ENCODE measurements at places on chromosomes 3 and 15.

DNA sequence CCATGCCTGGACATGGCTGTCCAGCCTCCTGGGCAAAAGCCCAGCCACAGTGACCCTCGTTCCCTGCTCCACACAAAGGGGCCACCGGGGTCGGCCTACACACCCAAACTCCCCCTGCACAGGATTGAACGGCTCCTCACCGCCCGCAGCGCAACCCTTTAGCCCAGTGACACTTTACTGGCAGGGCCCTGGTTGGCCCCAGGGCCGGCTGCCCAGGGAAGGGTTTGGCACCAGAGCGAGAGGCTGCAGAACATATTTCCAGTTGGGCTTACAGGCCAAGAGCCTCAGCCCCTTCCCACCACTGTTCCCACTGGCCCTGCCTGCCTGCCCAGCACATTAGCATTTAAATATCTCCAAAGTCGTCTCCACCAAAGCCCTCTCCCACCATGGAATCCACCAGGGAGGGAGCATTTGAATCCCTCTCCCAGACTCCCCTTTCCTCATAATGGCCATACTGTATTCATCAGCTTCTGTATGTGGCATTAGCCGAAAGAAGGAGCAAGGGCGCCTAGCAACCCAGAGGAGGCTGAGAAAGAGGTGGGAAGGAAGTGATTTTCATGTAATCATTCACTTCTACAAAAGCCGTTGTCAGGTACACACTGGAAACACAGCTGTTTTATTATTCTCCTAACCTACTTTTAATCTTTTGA, 85.4 kb downstream of the SLC6A11 start:
- DNase-seq, result no peak

DNA sequence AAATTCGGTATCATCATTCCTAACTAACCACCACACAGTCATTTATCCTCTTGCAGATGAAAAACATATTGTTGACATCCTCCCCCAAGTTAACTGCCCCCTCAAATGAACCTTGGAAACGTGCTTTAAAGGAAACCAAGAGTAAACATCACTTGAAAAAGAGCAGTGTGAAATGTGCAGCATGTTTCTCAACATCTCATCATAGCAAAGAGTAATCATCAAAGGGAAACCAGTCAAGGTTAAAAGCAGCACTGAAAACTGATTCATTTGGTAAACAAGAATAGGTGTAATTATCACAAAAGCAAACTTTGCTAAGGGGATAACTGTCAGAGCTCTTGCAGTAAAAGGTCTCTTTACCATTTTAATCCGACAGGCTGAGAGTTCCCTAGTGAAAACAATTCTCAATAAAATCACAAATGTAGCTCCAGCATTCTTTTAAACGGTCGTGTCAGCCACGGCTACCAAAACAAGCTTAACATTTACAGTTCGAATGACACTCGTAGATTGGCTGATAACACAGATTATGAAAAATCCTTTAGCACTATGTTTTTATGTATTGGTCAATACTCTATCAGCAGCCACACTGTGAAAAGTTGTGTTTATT, 461.0 kb downstream of the GBE1 start:
- no peak for DNase-seq

GRCh38 chr15:63418811-63419210, 37.2 kb upstream of the CA12 start:
- no peak for DNase-seq

GRCh38 chr3:188796122-188796631, 375.6 kb upstream of the TPRG1 start:
- DNase-seq, result no peak

DNA sequence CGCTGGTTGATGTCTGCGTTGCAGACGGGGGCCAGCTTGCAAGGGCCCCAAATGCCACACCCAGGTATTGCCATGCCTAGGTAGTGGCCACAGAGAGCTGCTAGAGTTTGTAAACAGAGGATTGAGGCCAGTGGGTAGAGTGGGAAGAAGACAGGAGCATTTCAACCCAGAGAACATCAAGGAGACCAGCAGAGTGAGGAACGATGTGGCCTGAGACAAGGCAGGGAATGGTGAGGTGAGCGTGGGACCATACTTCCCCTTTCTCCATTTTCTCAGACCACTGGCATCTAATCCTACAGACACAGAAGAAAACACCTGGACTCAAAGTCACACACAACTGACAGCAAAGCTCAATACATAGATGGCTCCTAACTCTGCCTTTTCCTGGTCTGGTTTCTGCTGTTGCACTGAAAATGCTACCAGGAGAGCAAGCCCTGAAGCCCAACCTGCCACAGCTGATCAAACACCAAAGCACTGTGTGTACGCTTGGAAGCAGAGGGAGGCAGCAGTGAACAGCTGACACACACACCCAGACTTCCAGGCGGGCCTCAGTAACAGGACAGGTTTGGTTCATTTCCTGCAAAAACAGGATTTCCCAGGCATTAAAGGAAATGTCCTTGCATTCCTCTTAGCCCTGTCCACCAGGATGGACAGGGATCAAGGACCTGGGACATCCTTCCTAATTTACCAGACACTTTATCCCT, 1.6 kb downstream of the FAM174B start:
- DNase-seq, result no peak

DNA sequence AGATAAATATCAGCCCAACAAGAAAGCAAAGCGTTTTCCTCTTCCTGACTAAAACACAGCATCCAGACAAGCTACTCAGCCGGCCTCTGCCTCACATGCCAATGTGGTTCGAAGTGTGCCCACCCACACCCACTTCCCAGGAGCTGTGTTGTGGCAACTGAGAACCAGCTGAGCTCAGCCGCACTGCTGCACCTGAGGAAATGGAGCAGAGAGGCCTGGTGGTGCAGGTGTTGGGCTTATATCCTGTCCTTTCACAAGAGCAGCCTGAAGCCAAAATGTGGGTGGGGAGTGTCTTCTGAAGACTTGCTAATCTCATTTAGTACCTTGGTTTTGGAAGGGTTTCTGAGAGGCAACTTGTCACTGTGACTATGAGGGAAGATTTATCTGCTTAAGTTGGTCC, 23.0 kb upstream of the RETNLB start:
- DNase-seq, result peak; percentile 18

- no peak for DNase-seq
These were observed 83.1 kb upstream of the RPL32 start for GRCh38 chr3:12924437-12924836.

DNA sequence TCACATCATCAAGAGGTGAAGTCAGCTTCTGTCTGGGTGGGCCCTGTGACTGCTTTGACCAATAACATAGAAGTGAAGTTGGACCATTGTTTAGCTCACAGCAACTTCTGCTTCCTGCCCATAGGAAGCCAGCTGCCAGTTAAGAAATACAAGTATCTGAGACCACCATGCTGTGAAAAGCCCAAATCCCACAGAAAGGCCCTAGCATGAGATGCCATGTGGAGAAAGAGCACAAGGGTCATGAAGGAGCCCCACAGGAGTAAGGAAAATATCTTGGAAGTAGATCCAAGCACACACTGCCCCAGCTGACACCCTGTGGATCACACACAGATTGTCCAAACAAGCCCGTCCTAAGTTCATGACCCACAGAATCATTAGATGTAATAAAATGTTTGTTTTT, 28.5 kb downstream of the RTP4 start:
- no peak for DNase-seq

DNA sequence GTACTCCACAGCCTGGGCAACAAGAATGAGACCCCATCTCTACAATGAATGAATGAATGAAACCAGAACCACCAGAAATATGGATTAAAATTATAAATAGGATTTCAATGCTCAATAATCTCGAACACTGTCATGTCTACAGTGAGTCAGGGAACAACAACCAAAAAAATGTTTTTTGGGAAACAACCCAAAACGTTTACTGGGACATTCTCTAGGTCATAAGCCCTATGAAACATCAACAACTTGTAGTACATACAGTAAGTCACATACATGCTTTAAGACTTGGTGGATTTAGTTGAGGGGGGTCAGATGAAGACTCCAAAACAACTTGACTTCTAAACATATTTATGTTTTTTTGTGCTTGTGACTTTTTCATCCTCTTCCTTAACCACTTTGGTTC, 511.2 kb downstream of the FOXP1 start:
- DNase-seq, result no peak

GRCh38 chr3:192826214-192827006, 91.2 kb downstream of the MB21D2 start:
- DNase-seq, result no peak

DNA sequence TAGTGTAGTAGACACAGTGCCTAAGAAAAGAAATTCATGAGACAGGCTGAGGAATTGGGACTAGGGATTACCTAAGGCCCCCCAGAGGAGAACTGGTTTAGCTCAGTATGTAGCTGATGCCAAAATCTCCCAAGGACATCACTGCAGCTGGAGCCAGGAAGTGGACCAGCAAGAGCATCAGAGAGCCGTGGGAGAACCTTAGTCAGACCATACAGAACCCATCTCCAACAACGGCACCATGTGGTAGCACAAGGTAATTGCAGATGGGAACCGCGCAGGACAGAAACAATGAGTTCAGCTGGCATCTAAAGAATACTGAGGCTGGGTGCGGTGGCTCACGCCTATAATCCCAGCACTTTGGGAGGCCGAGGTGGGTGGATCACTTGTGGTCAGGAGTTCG, 81.7 kb downstream of the WNT5A start:
- DNase-seq, result peak; percentile 3

DNA sequence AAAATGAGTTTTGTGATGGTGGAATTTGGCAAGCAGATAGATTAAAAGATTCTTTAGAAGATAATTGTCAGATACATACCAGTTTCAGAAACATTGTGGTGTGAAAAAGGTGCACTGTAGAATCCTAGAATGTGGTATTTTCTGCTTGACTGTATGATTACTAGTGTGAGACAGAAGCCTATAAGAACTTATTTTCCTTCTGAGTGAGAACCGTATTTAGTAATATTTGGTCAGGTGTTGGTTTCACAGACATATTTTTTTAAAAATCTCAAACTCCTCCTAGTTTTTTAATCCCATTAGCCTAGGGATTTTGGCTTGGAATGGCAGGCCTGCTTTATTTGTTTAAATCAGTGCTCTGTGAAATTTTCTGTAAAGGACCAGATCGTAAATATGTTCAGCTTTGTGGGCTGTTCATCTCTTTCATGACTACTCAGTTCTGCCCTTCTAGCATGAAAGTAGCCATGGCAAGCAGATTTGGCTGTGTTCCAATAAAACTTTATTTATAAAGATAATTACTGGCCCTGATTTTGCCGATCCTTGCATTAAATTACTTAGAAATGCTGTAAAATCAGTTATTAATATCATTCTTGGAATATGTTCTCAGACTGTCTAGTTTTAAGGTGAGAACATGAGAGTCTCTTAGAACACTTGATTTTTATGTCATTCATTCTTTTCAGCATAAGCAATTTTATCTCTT, 205.1 kb downstream of the ITPR1 start:
- no peak for DNase-seq

GRCh38 chr3:32709346-32709745, 24.4 kb downstream of the CNOT10 start:
- no peak for DNase-seq

- DNase-seq, result no peak
These were observed 33.1 kb downstream of the DZIP1L start for GRCh38 chr3:138082085-138082991.

- no peak for DNase-seq
These were observed 20.5 kb downstream of the SRPRB start for GRCh38 chr3:133825969-133826727.

GRCh38 chr3:149411583-149411982, 34.1 kb upstream of the TM4SF1 start:
- DNase-seq, result no peak

DNA sequence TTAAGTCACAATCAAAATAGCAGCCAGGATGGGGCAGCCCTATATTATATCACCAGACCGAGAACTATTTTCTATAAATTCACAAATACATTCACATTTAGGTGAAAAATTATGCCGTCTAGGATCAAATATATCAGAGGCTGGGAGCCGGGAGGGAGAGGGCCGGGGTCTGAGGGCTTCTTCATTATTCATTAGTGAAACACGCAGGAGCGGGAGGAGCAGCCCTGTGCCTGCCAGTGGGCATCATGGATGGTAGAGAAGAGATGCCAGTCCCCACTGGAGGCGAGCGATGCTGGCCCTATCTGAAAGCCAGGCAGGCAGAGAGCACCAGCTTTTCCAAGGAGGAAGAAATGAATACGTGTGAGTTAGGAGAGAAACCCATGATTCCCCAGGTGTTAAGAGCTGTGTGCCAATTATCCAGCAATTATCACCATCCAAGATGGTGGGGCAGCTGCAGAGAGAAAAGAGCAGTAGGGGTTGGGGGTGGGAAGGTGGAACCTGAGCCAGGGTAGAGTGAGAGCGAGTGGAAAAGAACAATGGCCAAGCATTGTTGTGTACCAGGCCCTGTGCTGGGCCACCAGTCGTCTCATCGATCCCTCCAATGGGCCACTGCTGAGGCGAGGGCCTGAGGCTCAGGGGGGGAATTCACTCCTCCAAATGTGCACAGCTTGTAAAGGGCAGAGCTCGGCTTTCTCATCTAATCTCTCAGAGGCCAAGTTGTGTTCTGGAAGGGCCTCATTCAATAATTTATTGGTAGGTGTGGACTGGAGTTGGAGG, 261.3 kb upstream of the TLE3 start:
- no peak for DNase-seq

GRCh38 chr3:60430205-60430604, 821.0 kb downstream of the FHIT start:
- no peak for DNase-seq

- DNase-seq, result peak; percentile 80
These were observed 575 bp downstream of the TRPM7 start for GRCh38 chr15:50685976-50686468.

GRCh38 chr3:53067567-53067966, 21.7 kb upstream of the SFMBT1 start:
- DNase-seq, result no peak

GRCh38 chr3:126888186-126888760, 94.6 kb upstream of the PLXNA1 start:
- DNase-seq, result no peak
